Iris pigment epithelial cell (primary cell): ENCODE measurements at places on chromosomes 1 and 21.

DNA sequence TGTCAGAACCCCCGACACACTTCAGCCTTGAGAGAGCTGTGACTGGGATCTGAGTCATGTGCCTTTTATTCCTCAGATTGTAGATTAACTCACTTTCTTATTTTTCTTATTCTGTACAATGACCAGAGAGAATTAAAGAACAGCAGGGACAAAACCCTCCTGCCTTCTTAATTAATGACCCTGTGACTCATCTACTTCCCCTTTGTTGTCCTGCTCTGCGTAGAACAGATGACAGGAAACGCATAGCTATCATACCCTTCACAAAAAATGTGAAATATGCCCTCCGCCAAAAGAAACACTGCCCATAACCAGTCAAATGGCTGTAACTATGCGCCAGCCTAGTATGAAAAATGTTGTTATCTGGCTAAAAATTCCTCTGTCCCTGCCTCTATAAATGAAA, 9.1 kb upstream of the PADI2 start:
- peak; percentile 84 for DNase-seq

DNA sequence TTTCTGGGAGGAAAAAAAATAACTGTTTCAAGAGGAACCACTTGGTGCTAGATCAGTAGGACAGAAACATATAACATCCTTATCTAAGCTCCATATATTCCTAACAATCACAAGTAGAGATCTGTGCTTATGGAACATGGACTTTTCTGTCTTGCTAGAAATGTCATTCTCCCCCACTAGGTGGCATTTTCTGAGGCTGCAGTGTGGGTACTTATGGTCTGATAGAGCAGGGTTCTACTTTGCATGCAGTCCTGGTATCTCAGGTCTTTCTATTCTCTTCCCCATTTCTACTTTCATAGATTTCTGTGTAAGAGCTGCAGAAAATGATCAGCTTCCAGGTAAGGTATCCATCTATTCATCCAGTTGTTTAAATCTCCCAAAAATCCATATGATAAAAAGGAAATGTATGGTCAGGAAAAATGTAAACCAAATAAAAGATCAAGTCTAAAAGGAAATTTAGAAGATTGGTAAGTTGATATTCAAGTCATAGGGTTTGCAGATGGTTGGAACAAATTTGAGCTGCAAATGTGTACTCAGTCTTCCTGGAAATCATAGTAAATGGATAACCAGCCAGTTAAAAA, 1.5 kb downstream of the ZNF684 start:
- DNase-seq: peak; percentile 66

DNA sequence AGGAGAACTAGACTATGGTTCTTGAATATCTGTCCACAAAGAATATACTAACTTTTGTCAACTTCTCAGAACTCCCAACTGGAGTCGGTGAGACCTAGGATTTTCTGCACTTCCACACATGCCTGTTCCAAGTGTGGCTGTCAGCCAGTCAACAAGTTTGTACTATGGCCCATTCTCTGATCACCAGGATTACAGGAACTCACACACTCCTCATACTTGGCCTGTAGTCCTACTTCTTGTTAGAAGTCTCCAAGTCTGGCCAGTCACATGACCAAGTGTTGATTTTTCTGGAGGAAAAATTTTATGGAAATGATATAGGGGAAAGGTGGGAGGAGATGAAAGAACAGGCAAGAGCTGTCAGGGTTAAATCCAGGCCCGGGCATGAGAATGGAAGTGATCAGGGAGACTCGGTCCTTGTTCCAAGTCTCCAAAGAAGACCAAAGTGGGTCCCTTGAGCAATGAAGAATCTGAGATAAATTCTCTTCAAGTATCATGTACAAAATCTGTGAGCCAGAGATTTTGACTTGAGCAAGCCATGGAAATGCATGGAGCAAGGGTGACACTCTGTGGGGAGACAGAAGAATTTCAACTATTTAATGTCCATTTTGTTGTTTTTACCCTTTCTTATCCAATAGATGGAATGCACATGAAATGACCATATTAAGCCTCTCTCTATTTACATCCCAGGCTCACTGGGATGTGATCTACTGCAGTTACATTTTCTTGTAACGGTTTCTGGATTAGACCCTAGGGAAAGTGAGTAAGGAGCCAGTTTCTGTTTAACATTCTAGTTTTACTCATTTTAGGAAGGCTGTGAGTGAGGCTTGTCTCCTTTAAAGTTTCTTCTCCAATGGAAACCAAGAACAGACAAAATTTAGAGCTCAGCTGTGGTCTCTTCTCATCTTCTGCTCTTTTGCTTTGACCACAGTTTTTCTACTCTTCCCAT, 320.9 kb downstream of the ASTN1 start:
- DNase-seq: peak; percentile 36

DNA sequence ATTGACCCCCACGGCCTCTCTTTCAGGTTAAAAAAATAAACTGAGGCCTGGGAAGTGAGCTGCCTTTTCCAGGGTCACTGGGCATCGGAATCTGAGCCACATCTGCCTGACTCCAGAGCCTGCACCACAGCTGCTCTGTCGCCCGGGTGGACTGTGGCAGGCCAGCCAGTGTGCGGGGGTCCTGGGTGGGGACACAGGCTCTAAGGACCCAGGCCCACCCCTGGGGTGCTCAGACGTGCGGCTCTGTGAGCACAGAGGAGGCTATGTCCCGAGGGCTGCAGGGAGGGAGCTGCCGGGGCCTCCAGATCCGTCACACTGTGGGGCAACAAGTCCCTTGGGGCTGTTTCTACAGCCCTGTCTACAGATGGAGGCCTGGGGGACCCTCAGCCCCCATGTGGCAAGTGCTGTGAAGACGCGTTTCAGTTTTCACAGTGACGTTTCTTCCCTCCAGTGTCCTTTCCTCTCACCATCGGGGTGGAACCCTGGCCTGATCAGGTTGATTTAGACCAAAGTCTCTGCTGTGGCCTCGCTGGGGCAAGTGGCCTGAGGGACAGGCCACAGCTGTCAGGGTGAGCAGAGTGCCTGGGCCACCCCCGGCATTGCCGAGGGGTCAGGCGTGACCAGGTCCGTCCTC, 39.2 kb upstream of the ACTRT2 start:
- DNase-seq: no peak

GRCh38 chr21:39938086-39938625, 70.9 kb downstream of the PCP4 start:
- DNase-seq: no peak

GRCh38 chr21:37074546-37074945, 1.5 kb downstream of the TTC3 start:
- DNase-seq: no peak

DNA sequence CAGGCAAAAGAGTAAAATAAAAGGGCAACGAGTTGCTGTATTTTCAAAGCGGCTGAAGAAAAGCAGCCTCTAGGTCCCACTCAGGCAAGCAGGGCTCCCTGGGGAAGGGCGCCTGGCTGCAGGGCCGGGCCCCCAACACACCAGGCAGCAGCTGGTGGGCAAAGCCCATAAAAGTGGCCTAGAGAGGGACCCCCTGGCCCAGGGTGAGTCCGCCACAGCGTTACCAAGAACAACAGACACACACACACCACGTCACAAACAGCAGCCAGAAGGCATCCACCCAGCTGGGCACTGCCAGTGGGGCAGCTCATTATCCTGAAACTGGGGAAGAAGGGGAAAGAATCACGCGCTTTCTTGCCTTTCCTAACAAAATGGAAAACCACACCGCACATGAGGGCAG, 4.7 kb downstream of the SUMO3 start:
- DNase-seq: no peak

DNA sequence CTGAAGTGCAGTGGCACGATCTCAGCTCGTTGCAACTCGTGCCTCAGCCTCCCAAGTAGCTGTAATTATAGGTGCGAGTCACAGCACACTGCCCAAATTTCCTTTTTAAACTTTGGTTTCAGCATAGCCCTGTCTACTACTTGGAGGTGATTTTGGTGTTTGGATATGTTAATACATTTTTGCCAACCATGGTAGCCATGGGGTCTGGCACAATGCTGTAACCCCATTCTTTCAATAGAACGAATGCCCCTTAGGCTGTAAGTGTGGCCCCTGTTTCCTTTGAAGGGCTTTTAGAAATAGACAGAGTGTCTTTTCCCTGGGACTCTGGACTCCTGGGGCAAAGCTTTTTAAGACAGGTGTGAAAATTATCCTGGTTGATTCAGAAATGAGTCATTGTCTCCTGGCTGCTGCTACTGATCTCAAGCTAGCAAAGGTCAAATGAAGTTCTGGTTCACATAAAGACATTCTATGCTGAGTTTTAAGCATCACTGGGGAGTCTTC, 141.1 kb upstream of the RUNX1 start:
- peak; percentile 82 for DNase-seq

DNA sequence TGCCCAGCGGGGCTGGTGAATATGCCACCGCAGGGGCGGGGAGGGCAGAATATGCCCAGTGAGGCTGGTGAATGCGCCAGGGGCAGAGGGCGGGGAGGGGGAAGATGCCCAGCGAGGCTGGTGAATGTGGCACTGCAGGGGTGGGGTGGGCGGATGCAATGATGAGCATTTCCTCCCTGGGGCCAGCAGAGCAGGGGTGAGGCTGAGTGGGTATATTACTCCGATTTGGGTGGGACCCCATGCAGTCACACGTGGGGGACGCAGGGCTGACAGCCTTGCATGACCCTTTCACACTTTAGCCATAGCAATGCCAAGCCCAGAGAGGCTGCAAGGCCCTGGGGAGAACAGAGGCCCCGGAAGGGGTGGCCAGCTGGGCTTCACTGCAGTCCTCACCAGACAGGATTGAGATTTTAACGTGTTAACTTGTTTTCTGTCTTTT, 9.3 kb upstream of the SLX9 start:
- no peak for DNase-seq

DNA sequence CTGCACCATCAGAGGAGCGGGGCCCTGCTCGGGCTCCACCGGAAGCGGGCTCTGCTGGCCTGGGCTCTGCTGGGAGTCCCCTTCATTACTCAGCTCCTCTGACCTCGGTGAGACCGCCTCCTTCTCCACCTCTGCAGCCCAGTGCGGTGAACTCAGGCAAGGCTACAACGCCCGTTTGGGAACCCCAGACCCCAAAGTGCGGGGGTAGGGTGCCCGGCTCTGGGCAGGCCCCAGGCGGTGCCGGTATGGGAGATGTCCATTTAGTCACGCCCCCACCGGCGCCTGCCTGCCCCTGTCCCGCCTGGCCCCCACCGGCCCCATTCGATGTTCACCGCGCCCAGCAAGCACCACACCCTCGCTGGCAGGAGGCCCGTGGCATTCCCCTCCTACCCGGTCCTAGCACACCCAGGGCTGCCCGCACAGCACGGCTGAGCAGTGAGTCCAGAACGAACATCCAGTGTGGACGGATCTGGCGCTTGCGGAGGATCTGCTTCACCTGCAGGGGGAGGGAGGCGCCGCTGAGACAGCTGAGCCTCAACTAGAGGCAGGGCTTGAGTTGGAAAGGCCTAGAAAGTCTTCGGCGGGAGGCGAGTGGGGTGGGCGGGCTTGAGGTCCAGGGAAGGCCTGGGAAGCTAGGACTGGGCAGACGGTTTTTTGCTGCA, 10.0 kb downstream of the MAP3K6 start:
- no peak for DNase-seq

DNA sequence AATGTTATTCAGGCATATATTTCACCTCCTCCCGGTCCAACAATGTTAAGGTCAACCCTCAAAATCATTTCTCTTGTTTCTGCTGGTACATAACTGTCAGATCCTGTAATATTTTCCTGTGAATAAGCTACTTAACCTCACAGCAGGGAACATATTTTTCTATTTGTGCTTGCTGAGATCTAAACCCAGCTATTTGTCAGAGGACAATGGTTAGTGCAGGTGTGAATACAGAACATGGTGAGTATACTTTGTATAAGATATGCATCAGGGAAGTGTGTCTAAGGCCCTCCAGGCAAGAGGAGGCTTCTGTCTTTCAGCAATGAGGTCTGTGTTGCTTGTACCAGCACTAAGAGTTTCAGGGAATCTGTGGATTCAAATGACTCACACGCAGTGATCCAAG, 970.6 kb downstream of the NCAM2 start:
- DNase-seq: peak; percentile 6

DNA sequence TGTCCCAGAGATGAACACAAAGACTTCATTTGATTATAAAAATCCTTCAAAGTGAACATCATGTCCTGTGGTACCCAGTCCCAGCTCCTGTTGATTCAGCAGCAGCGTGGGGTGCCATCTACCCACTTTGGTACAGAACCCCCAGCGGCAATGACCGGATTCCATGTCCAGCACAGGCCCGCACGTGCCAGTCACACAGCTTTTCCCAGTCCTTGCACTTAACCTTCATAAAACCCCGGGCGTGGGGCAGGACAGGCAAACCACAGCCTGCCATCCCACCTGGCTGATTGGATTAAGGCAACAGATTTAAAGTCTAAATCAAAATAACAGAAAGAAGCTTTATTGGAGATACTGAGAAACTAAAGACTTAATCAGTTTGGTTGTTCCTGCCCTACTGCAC, 15.5 kb downstream of the CEP104 start:
- DNase-seq: no peak

- DNase-seq: no peak
These were observed 18.0 kb downstream of the DLGAP3 start for GRCh38 chr1:34911465-34911864.

DNA sequence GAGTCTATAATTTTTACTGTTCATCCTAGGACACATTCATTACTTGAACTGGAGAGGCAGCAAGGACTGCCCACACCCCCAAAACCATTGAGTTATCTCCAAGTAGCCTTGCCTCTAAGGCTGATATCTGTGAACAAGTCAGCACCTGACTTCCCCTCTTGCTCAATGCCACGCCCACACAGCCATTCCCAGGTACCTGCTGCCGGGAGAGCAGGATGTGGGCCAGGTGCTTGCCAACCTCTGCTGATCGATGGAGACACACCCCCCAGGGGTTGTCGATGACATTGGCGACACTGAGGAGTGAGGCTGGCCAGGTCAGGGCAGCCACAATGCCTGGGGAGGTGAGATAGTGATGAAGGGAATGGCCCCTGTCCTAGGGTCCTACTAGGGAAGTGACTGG, 60.1 kb downstream of the TMCO4 start:
- no peak for DNase-seq

DNA sequence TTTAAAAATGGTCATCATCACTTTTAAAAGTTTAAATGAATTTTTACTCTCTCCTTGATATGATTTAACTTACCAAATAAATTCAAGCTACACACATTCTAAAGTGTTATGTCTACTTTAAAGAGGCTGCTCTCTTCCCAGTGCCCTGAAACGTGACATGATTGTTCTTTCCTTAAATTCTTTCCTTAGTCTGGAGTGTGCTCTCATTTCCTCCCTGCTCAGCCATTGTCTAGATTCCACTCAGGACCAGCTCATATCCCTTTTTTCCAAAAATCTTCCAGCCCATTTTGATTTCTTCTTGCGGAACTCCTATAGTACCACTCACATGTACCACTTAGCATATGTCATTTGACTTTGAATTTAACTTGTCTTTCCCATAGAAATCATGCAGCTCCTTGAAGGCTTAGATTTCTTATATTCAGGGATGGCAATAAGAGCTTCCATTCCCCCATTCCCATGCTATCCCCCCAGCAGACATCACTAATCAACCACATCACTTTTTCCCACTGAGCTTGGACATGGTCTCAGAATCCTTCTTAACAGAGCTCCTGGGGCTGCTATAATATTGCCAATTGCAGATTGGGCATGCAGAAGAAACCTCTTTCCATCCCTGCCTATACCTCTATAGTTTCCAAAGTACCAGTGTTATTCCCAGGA, 54.7 kb upstream of the ITPKB start:
- no peak for DNase-seq
